ENCODE measurements at places on chromosomes 13 and 19. TPM values are rescaled to one million over a fixed set of nuclear protein-coding genes. Genes with fewer than 3 reads are reported as not detected.

The LAIR2 gene
- polyA plus RNA-seq = not detected

The NLRP11 gene
- polyA plus RNA-seq = 0.03 TPM

The LRRC25 gene
- 9.8 TPM for polyA plus RNA-seq

The PNMA8A gene
- polyA plus RNA-seq = 3.7 TPM

The YJEFN3 gene
- polyA plus RNA-seq = 3.7 TPM

The PDX1 gene
- 0.03 TPM for polyA plus RNA-seq

The CYP4F8 gene
- polyA plus RNA-seq = not detected

The RFPL4A gene
- not detected for polyA plus RNA-seq

The TNNI3 gene
- 1.1 TPM for polyA plus RNA-seq

The KLK6 gene
- polyA plus RNA-seq = 0.03 TPM

The KCNK6 gene
- 3.2 TPM for polyA plus RNA-seq

The SPRED3 gene
- 0.31 TPM for polyA plus RNA-seq

The DZIP1 gene
- polyA plus RNA-seq = 3.3 TPM

The ADGRE1 gene
- 0.13 TPM for polyA plus RNA-seq

The FCAR gene
- polyA plus RNA-seq = 10.1 TPM

The ZNF547 gene
- polyA plus RNA-seq = 0.54 TPM

The ZNF428 gene
- polyA plus RNA-seq = 19.9 TPM

The NDFIP2 gene
- 8.3 TPM for polyA plus RNA-seq

The C1QTNF9B gene
- polyA plus RNA-seq = 1.3 TPM

The RAB3D gene
- 4.6 TPM for polyA plus RNA-seq

The OPA3 gene
- 3.1 TPM for polyA plus RNA-seq

The ZNF865 gene
- 4.7 TPM for polyA plus RNA-seq

The FBN3 gene
- not detected for polyA plus RNA-seq
